K562 (cell line): ENCODE measurements at places on chromosomes 1 and 21.

DNA sequence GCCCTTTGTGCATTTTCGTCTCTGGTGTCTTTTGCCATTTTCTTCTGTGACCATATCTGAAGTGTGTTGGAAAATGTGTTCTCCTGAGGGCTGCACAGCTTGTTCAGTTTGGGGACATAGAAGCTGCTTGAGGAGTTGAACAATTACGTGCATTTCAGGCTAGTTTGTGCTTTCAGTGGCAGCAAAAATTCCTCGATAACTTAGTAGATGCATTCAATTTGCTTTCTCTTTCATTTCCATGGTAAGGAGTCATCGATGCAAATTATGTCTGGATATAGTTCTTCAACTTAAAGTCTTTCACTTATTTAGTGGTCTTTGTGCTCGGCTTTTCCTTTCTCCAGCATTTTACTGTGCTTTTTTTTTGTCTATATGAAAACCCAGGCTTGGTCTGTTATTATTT is 441.5 kb downstream of the PLA2G4A start:
- no peak for DNase-seq

DNA sequence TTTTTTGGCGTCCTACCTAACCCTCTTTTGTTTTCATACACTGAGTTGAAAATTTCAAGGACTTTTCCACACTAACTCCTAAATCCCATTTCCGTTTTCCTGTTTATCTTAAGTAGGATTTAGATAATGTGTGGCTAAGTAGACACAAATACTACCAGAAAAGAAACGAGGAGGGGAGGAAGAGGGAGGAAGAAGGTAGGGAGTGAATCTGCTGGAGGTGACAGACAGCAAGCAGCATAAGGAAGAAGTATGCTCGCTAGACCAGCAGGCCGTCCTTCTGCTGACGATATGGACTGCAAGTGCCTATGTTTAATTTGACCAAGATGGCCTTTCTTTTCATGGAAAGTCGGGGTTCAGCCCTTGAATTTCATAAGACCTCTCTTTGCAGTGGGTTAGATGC is 256.9 kb upstream of the RAB4A start:
- no peak for DNase-seq

GRCh38 chr1:5647234-5647633 is 345.0 kb downstream of the NPHP4 start:
- DNase-seq = no peak

DNA sequence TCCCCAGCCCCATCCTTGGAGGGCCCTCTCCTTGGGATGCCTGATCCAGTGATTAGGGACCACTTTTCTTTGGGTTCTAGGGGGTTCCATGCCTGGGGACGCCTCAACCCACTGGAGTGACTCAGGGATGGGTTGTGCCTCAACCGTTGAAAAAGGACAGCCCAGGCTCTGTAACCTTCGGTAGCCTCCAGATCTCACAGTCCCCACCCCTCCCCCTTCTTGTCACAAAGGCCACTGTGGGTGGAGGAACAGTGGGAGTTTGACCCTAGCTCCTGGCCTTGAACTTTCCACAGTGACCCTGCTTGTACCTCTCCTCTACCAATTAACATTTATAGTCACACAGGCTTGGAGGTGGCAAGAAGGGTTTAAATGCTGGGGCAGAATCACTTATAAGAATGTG is 2.6 kb upstream of the RORC start:
- no peak for DNase-seq

GRCh38 chr1:210301615-210302000 is 27.1 kb upstream of the HHAT start:
- no peak for DNase-seq

GRCh38 chr1:39321979-39322378 is 117.5 kb downstream of the MACF1 start:
- no peak for DNase-seq

GRCh38 chr1:154837034-154837671 is 32.9 kb downstream of the KCNN3 start:
- peak; percentile 51 for DNase-seq
